Mammary epithelial cell (primary cell): ENCODE measurements at places on chromosomes 6 and 20. TPM values are rescaled to one million over a fixed set of nuclear protein-coding genes. Genes with fewer than 3 reads are reported as not detected.

DNA sequence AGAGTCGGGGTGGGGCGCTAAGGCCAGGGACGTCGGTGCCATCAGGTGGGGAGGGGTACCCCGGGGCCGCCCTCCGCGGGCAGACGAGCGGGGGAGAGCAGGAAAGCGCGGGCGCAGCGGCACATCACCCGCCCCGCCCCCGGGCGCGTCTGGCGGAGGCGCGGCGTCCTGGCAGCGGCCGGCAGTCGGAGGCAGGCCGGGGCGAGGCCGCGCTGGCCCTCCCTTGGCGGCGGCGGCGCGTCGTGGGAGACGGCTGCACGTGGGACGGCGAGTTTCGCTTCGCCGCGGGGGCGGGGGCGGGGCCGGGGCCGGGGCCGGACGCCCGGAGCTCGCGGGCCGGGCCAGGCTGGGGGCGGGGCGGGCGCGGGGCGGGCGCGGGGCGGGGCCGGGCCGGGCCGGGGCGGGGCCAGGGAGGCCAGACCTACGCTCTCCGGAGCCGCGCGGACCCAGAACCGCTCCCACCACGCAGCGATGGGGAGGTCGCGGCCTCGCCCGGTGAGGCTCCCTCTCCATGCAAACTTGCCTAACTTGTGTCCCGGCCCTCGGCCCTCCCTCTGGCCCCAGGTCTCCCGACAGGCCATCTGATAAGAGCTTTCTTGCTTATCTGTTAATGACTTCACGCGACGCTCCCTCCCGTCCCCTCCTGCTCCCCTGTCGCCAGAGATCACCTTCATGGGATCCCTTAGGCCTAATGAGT, 12.5 kb downstream of the ITPR3 start:
- DNase-seq: peak; percentile 74

GRCh38 chr6:42175860-42176259, 2.7 kb downstream of the GUCA1A start:
- no peak for DNase-seq

- DNase-seq: no peak
Measured at GRCh38 chr6:81138236-81138635, 614.2 kb downstream of the TENT5A start.

DNA sequence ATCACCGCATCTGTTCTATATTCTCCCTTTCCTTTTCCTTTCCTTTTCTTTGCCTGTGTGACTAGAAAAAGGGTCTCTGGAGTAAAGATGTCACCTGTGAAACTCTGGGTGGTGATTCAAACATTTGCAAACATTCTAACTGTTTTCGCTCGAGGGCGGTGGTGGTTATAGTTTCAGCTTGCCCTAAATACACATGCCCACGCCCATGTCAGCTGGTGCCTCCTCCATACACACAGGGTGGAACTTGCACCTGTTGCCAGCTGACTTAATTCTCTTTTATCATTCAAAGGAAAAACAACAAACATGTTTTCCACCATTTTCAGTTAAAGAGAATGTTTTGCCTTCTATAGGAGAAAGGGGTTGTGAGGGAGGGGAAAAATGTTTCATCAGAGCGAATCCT, 381.9 kb upstream of the ARID1B start:
- DNase-seq: no peak

DNA sequence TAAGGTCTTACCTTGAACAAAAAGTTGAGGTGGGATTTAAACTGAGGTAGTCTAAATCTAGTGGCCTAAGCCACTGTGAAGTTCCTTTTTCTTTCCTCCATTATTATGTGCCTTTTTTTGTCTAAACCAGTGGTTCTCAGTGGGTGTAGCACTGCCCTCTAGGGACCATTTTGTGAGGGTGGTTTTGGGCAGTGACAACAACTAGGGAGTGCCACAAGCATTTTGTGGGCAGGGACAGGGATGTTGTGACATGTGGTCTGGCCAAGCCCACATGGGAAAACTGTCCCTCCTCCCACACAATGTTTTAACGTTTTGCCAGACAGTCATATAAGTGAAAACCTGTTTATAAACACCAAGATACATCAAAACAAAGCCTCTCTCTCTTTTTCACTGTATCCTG, 899.4 kb upstream of the FLRT3 start:
- peak; percentile 67 for DNase-seq

DNA sequence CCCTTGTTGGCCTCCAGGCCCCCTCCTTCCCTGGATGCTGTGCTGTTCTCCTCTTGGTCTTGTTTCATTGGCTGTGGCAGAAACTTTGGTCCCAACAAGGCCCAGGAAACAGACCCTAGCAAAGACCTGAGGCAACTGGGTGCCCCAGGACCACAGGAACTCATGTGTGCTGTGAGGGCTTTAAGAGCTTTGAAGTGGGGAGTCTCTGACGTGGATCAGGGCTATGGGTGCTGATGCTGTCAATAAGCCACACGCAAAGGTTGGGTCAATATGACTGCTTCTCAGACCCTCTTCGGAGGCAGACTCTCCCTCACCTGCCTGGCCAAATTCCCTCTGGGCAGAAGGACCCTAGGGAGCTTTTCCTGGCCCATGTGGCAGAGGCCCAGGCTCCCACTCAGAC, 91.5 kb upstream of the MLN start:
- no peak for DNase-seq

Gene CAP2
- 9.5 TPM for polyA plus RNA-seq

Gene TUBE1
- polyA plus RNA-seq: 7.6 TPM

Gene MEI4
- not detected for polyA plus RNA-seq

Gene ARFGAP1
- 34.5 TPM for polyA plus RNA-seq
